ENCODE measurements at places on chromosomes 6 and 20.

DNA sequence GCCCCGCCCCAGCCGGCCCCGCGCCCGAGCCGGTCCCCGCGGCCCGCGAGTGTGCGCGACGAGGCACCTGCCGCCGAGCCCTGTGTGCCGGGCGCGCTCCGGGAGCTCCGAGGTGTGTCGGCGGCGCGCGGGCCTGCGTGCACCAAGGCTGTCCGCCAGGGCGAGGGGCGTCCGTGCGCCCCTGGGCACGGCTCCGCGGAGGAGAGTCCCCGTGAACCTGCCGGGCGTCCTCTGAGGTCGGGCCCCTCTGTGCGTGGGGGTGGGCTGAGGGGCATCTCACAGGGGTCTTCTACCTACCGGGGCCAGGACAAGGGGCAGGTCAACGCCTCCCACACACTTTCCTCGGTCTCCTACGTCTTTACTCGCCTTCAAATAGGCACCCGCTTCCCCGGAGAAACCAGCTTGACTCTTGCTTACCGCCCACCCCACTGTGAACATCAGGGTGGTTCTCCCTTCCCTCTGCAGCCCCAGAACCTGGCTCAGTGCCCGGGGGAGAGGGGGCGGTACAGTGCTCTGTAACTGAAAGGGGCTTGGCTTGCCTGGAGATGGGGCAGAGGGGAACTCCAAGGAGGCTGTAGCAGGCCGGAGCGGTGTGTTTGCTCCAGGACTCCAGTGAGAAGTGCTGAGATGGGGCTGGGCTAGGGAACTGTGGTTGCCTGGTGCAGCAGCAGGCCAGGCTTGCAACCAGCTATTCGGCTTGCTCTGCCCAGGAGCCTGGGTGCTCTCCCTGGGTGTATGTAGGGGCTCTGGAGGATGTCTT lies at the start of gene SAMD10:
Gene SAMD10, minus strand, starts transcription at position 86 of the 760 bp plus-strand sequence. CDS start 175 bp downstream, outside the sequence.
- peaks cover 14% of the 10 kb centered on the region for H3K36me3 ChIP-seq
- DNase-seq = peak; percentile 45
- H3K27ac ChIP-seq = peak within 1 kb of the TSS; percentile 88
- peaks cover 40% of the 10 kb centered on the region for H3K4me1 ChIP-seq
- no peaks in the 10 kb centered on the region for H3K27me3 ChIP-seq
- peak within 1 kb of the TSS; percentile 83 for H3K4me3 ChIP-seq

DNA sequence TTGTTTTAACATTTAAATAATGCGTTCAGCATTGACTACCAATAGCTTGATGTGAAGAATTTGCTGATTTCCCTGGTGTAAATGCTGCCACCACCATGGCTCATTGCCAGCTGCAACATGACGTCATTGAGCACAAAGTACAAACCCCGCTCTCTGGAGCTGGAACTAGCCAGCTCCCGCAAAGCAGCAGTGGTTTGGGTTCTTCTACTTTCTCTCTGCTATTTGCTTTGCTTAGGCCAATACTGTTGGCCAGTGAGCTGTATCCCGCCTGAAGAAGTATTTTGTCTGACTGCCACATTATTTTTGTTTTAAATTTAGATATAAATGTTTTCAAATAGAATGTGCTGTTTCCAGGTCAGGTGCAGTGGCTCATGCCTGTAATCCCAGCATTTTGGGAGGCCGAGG lies 47.4 kb upstream of the KIF13A start:
- no peak overlapping the region for H3K27ac ChIP-seq
- H3K27me3 ChIP-seq = no peaks in the 10 kb centered on the region
- H3K4me1 ChIP-seq = no peaks in the 10 kb centered on the region
- no peak for DNase-seq
- H3K4me3 ChIP-seq = no peak overlapping the region

DNA sequence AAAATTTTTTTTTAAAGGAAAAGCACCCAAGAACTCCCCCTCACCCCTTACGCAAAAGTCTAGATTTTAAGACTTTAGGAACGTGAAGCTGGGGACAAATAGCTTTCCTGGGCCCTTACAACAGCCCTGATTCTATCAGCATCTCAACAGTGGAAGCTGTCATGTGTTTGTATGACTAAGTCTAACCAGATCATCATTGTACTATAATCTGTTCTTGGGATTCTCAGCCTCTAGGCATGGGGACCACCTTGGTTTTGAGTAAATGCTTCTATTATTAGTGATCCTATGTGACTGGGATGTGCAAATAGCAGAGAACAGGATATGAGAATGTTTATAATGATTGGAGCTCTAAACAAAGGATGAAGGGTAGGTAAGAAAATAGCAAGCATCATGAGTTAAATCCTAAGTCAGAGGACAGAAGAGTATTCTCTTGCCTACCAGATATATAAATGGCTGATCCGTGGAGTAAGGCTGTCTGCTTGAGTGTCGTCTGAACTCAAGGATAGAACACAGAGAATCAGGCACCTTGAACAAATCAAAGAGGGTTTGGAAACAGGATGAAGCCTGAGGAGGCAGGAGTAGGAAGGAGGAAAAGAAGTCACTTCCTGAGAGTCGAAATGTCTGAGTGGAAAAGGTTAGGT lies 105.7 kb upstream of the FAM184A start:
- no peak overlapping the region for H3K27ac ChIP-seq
- peaks cover 12% of the 10 kb centered on the region for H3K4me1 ChIP-seq
- peaks cover 81% of the 10 kb centered on the region for H3K36me3 ChIP-seq
- no peak for DNase-seq
- H3K4me3 ChIP-seq = no peak overlapping the region

DNA sequence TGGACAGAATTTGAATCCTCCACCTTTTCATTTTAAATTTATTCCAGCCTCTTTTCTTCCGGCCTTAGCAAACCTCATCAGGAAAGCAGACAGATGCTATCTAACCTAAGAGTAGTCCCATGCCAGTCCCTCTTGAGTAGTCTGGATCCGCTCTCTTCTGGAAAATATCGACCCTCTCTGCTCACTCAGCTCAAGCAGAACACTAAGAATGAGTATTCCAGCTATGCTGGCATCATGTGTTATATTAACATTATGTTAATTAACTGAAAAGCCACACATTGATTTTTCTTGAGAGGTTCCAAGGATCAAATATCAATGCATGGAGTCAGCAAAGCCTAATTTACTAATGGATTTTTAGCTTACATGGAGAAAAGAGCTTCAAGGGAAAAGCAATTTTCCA lies 161.4 kb downstream of the ID4 start:
- no peak overlapping the region for H3K4me3 ChIP-seq
- no peak for DNase-seq
- peaks cover 12% of the 10 kb centered on the region for H3K27me3 ChIP-seq
- no peaks in the 10 kb centered on the region for H3K4me1 ChIP-seq
- H3K36me3 ChIP-seq = no peaks in the 10 kb centered on the region
- H3K27ac ChIP-seq = no peak overlapping the region

GRCh38 chr20:17497821-17498580 lies 33.2 kb downstream of the BFSP1 start:
- H3K4me3 ChIP-seq = no peak overlapping the region
- no peaks in the 10 kb centered on the region for H3K36me3 ChIP-seq
- no peaks in the 10 kb centered on the region for H3K27me3 ChIP-seq
- no peak for DNase-seq
- no peaks in the 10 kb centered on the region for H3K4me1 ChIP-seq
